ENCODE measurements at places on chromosomes 2 and 18.

DNA sequence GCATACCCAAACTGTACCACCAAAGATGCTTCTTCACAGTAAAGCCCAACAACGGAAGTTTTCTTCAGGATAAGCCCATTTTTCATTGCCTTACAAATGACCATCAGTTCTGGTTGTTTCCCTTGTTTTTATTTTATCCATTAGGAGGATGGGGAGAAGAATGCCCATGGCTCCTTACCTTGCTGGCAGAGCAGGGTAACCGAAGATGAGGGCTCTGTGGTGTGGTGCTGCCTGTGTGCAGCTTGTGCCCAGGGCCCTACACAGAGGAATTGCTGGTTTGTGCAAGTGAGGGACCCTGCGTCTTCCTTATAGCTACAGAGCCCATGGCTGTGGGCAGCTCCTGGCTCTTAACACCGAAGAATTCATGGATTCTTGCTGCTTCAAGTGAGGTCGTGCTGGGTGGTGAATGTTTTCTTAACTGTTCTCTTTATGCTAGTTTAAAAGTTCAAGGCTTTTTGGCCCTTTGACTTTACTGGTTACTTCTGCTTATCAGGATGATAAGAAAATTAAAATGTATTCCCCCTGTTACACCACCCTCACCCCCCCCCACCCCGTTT, 110.6 kb downstream of the MAP4K4 start:
- no peak for DNase-seq

GRCh38 chr2:198168651-198169050, 364.3 kb downstream of the PLCL1 start:
- DNase-seq, result no peak

DNA sequence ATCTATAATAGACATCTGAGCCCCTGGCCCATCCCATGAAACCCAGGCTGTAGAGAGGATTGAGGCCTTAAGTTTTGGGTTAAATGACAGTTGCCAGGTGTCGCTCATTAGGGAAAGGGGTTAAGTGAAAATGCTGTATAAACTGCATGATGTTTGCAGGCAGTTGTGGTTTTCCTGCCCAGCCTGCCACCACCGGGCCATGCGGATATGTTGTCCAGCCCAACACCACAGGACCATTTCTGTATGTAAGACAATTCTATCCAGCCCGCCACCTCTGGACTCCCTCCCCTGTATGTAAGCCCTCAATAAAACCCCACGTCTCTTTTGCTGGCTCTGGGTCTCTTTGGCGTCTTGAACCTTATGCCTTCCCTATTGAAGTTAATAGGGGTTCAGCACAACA, 110.7 kb downstream of the XRCC5 start:
- no peak for DNase-seq

DNA sequence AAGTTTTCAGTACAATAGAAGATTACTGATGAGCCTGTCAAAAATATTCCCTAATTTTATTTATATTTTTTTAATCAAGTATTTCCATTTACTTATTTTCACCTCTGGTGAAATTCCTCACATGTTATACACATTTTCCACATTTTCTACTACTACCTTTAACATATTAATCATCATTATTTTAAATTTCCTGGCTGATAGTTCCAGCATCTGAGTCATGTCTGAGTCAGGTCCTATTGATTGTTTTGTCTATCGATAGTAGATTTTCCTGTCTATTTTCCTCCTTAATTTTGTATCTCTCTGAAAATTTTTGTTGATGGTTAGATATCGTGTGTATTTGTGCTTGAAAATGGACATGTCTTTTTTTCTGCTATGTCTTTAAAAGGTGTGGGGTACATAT, 211.8 kb upstream of the DSEL start:
- DNase-seq, result no peak

GRCh38 chr18:55651236-55651635, 63.2 kb upstream of the TCF4 start:
- DNase-seq, result no peak

GRCh38 chr18:13022644-13023043, 31.5 kb downstream of the CEP192 start:
- DNase-seq, result no peak

GRCh38 chr2:71887196-71887595, 260.5 kb downstream of the CYP26B1 start:
- DNase-seq, result no peak
